Fibroblast of skin of left quadriceps (primary cell): ENCODE measurements at places on chromosomes 2 and 18.

GRCh38 chr18:77052297-77052982, 80.1 kb downstream of the MBP start:
- DNase-seq = no peak

- DNase-seq = no peak
Measured at GRCh38 chr2:185255566-185255965, 483.0 kb upstream of the FSIP2 start.

GRCh38 chr2:85264471-85264870, 63.3 kb downstream of the TGOLN2 start:
- DNase-seq = peak; percentile 78

DNA sequence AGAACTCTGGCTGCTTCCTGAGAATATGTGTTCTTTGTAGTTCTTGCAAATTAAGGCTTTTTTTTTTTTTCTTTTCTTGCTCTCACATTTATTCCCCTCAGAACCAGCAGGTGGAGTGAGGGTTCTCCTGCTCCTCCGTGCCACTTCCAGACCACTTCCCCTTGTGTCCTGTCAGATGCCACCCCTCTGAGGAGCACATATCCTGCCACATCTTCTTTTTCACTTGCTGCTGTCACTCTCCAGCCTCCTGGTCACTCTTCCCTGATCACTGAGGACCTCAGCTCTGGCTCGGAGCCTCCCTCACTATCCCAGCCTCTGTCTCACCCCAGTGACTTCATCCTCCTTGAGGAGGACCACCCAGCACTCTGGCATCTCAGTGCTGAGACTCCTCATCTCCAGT, 100.5 kb downstream of the TACR1 start:
- DNase-seq = no peak

DNA sequence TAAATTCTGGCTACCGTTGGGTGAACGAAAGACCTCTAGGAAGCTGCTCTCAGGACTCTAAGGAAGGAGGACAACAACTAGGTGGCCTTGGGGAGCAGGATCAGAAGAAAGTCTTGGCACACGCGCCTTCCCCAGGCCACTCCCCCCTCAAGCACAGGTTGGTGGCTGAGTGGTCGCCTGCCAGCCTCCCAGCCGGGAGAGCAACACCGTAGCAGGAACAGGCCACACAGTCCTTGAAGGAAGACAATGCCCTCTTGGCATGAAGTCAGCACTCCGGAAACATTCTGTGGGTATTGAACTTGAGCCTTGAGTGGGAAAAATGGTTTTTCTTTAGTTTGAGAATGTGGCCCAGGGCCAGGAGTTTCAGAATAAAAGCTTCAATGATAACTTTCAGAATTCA, 87.4 kb upstream of the AGAP1 start:
- no peak for DNase-seq
